ENCODE measurements at places on chromosomes 6 and 20. TPM values are rescaled to one million over a fixed set of nuclear protein-coding genes. Genes with fewer than 3 reads are reported as not detected.

AURKA gene
- total RNA-seq = 102 TPM

WFDC10B gene
- not detected for total RNA-seq

CLPSL2 gene
- 1.4 TPM for total RNA-seq

BPIFB4 gene
- not detected for total RNA-seq

HFE gene
- 11.7 TPM for total RNA-seq

TPBG gene
- total RNA-seq = 39.9 TPM

SNAP91 gene
- 0.46 TPM for total RNA-seq

CCN6 gene
- not detected for total RNA-seq

HLA-DQB1 gene
- not detected for total RNA-seq

NRSN1 gene
- total RNA-seq = not detected

ARMH2 gene
- total RNA-seq = not detected

SLC32A1 gene
- not detected for total RNA-seq

MED23 gene
- 6.8 TPM for total RNA-seq

SNPH gene
- total RNA-seq = 3.7 TPM

GSTA4 gene
- total RNA-seq = 5.4 TPM

KCNG1 gene
- 13.9 TPM for total RNA-seq

BTBD3 gene
- total RNA-seq = 10.0 TPM

HAO1 gene
- not detected for total RNA-seq

KHDC1 gene
- 3.5 TPM for total RNA-seq

KCNB1 gene
- total RNA-seq = 0.51 TPM

SGK2 gene
- total RNA-seq = 11.0 TPM

DEK gene
- total RNA-seq = 94.1 TPM

PRRT1 gene
- 0.74 TPM for total RNA-seq

CYB5R4 gene
- total RNA-seq = 13.1 TPM

VIP gene
- total RNA-seq = not detected

MACROD2 gene
- 0.64 TPM for total RNA-seq

SYCP2L gene
- total RNA-seq = 1.6 TPM

TNFRSF21 gene
- total RNA-seq = 34.3 TPM

TPD52L1 gene
- total RNA-seq = 43.8 TPM

CGA gene
- 0.29 TPM for total RNA-seq

PI16 gene
- total RNA-seq = not detected

SLC17A9 gene
- 0.02 TPM for total RNA-seq

RIN2 gene
- 34.0 TPM for total RNA-seq

ULBP1 gene
- 0.80 TPM for total RNA-seq

TNNC2 gene
- total RNA-seq = not detected

HSPA1L gene
- 1.2 TPM for total RNA-seq

TMC2 gene
- not detected for total RNA-seq

BPIFB2 gene
- total RNA-seq = not detected

SRPK1 gene
- total RNA-seq = 20.8 TPM

PTPRA gene
- 39.8 TPM for total RNA-seq

PYGB gene
- 117 TPM for total RNA-seq

FAM217A gene
- total RNA-seq = not detected

CALHM4 gene
- total RNA-seq = not detected

HEY2 gene
- not detected for total RNA-seq

CRISP2 gene
- not detected for total RNA-seq

LSM2 gene
- total RNA-seq = 77.8 TPM

NINL gene
- total RNA-seq = 13.9 TPM

WFDC2 gene
- total RNA-seq = not detected

PDRG1 gene
- 33.0 TPM for total RNA-seq

DEF6 gene
- 0.05 TPM for total RNA-seq

EEF1A2 gene
- 155 TPM for total RNA-seq

UBE2C gene
- 250 TPM for total RNA-seq

OPRM1 gene
- total RNA-seq = not detected

THBS2 gene
- not detected for total RNA-seq

ANGPT4 gene
- 0.03 TPM for total RNA-seq

Data from A549 treated with RU486 at 1 μM for 4 hours (cell line).